ENCODE measurements at places on chromosomes 3 and 15. TPM values are rescaled to one million over a fixed set of nuclear protein-coding genes. Genes with fewer than 3 reads are reported as not detected.

DNA sequence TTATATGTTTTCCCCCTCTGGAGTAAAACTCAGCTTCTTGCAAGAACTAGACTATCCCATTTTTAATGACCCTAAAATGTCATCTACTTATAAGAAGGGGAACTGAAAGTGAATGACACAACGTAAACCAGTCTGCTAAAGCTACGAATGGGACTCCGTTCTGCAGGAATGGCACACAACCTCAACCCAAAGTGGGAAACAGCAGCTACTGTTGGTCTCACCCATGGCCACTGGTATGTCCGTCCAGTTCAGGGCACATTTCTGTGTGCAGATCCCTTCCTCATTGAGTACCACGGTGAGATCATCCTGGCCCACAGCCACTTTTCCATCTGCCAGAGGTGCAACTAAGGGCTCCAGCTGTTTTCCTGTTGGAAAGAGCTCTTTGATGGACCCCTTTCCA is 23.8 kb downstream of the VPS39 start:
- DNase-seq: no peak

- DNase-seq: peak; percentile 74
Observed at GRCh38 chr15:42273900-42274701, 868 bp upstream of the TMEM87A start.

SNUPN gene
- total RNA-seq: 22.8 TPM

DNA sequence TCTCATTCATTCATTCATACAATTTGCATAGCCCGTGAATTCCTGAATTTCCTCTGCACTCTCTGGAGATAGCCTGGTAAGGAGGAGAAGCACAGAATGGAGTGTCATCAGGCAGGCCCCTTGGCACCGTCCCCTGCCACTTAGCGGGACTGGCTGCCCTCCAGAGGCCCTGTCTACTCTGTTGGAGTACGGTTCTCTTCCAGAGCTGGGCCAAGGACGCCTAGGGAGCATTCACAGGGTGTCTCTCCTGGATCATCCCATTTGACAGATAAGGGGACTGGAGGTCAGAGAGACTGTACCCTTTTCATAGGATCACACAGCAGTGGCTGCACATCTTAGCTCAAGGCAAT is 48.0 kb downstream of the PTH1R start:
- DNase-seq: no peak

GRCh38 chr3:48619541-48620524 is 1.7 kb downstream of the TMEM89 start:
- DNase-seq: no peak

- DNase-seq: peak; percentile 41
Observed at GRCh38 chr3:125280668-125281361, 68.3 kb upstream of the SLC12A8 start.

DNA sequence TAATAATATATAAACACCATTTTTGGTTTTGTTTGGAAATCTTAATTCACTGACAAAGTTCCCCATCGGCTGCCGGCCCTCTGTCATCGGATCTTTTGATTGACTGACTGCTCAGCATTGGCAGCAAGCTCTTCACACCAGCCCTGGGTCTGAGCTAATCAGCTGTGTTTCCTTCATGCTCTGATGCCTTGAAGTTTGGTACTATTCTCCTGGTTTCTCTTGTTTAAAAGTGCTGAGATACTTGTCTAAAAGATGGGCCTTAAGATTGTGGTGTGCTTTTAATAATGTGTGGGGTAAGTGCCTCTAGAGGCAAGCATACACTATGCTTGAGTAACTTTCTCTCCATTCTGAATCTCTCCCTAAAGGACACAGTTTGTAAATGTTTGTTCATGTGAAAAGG is 415.5 kb upstream of the TPRG1 start:
- DNase-seq: no peak

OSTN gene
- total RNA-seq: not detected

GRCh38 chr15:84810073-84810840 is 6.9 kb upstream of the ALPK3 start:
- DNase-seq: peak; percentile 60

GPR87 gene
- total RNA-seq: not detected

DNA sequence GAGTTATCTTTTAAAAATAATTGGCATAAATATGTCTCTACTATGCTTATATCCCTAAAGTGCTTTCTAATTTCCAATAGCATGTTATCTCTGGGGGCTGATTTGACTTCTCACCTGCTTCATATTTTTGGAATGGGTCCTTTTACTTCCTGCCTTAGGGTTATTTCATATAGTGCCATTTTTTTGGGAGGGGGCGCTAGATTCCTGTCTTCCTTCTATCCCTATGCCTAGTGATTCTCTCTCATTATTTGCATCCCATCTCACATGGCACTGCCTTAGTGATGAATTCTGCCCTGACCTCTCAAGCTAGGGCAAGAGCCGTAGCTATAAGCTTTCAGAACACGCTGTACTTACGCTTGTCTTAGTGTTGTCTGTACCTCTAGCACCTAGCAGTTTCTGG is 150.3 kb upstream of the SLITRK3 start:
- no peak for DNase-seq

ILDR1 gene
- total RNA-seq: not detected

DNA sequence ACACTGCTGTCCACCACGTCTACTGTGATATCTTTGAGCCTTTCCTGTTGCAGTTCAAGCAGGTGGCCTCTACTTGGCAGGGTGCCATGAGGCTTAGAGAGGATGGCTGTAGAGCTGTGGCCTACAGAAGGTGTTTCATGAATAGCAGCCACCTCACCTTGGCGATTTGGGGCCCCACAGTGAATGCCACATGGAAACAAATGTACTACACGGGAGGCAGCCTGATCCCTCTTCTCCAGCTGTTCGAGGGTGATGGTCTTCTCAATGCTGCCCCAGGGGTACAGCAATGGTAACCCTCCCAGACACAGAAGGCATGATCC is 70.7 kb downstream of the FAM43A start:
- DNase-seq: no peak

TTLL13 gene
- not detected for total RNA-seq

DNA sequence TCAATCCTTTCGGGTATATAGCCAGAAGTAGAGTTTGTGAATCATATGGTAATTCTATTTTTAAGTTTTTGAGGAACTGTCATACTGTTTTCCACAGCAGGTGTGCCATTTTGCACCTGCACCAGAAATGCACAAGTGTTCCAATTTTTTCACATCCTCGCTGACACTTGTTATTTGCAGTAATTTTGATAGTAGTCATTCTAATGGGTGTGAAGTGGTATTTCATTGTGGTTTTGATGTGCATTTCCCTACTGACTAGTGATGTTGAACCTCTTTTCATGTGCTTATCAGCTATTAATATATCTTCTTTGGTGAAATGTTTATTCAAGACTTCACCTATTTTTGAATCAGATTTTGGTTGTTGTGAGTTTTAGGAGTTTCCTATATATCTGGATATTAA is 29.1 kb downstream of the GRM2 start:
- DNase-seq: no peak

DNA sequence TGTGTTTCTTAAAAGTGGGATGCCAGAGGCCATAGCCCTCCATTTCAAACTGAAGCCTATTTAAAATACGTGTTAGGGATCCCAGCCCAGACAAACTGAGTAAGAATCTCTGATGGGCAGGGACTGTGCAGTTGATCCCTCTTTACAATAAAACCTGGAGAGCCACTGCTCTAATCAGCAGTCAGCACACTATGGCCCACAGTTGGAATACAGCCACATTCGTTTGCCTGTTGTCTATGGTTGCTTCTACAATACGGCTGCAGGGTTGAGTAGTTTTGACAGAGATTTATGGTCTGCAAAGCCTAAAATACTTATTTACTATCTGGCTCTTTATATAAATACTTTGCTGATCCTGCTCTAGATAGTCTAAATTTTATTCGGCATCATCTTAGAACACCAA is 32.4 kb downstream of the TJP1 start:
- DNase-seq: no peak

GRCh38 chr3:4078903-4079302 is 224.3 kb upstream of the SETMAR start:
- no peak for DNase-seq

- no peak for DNase-seq
Observed at GRCh38 chr3:62159056-62159708, 214.2 kb downstream of the FEZF2 start.

GCSAM gene
- not detected for total RNA-seq

- no peak for DNase-seq
Observed at GRCh38 chr3:94500146-94500545, 437.3 kb downstream of the NSUN3 start.

GRCh38 chr3:99482191-99482590 is 156.2 kb upstream of the COL8A1 start:
- no peak for DNase-seq

DNA sequence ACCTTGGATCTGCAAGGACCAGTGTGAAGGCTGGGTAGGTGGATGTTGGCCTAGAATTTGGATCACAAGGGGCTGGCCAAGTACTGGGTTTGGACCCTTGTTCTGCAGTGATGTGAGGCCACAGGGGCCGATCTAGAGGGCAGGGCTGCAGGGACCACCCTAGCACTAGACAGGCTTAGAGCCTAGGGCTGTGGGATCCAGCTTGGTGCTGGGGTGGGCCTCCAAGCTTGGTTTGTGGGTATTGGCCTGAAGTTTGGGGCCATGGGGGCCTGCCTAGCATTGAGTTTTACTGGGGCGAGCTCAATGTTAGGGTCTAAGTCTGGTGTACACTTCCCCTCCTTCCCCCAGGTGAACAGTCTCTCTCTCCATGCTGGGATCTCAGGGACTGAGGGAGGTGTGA is 36.5 kb downstream of the UBE3A start:
- DNase-seq: no peak

TNFSF10 gene
- total RNA-seq: not detected

DNA sequence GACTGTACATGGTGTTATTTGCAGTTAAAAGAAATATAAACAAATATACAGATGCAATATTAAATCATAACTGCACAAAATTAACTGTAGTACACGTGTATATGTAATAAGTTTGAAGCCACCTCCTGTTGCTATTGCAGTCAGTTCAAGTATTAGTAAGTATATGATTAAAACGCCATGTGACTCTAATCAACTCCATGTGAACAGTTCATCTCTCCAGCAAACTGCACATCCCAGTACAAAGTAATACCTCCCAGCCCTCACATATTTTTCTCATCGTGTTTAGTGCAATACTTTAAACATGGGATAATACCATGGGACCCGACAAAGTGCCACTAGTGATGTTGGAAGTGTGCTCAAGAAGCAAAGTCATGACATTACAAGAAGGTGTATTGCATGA is 34.6 kb downstream of the PDCD10 start:
- DNase-seq: no peak

- no peak for DNase-seq
Observed at GRCh38 chr3:15496341-15496664, 25.2 kb downstream of the COLQ start.

SMAD6 gene
- total RNA-seq: 12.0 TPM

ITPR1 gene
- 5.3 TPM for total RNA-seq

BRK1 gene
- 171 TPM for total RNA-seq

- DNase-seq: peak; percentile 45
Observed at GRCh38 chr15:39854161-39854560, 65.9 kb downstream of the GPR176 start.

DNA sequence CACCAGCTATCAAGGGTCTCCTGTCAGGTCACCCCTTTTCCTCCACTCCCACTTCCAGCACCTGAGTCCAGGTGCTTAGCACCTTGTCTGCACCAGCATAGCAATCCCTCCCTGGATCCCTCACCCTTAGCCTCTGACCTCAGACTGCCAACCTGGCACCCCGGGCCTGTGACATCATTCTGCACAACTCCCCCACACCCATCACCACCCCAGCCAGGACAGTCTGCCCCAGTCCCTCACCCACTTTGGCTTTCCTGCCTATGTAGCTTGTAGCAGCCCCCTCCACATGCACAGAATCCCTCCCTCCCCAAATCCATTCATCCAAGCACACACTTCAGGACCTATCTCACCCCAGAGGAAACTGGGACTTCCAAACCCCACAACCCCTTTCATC is 819 bp upstream of the PLXNB1 start:
- DNase-seq: no peak

GRCh38 chr15:99102332-99103235 is 2.3 kb upstream of the SYNM start:
- DNase-seq: no peak

DNA sequence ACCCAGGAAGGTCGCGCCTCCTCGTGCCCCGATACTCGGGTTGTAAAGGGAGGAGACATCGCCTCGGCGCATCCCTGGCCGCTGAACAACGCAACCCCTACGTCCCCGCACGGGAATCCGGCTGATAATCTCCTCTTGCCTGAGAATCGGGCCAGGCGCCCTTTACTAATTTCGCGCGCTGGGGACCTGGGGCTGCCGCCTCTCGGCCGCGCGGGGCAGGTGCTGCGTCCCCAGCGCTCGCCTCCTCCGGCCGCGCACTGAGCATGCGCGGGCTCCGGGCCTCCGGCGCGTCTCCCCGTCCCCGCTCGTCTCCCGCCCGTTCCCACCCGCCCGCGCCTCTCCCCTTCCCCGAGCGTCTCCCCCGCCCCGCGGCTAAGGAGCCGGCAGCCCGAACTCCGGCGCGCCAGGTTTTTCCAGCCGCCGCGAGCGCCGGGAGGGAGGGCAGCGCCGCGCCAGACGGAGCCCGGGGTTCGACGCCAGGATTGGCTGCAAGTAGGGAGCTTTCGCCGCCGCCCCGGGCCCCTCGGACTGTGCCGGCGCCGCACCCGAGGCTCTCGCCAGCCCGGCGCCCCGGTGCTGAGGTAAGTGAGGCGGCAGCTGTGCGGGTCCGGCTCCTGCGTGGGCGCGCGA is at the start of gene CNTN4:
Gene CNTN4 (plus strand): TSS at position 469 of the 630 bp plus-strand sequence.
- no peak for DNase-seq

All from HFFc6 (cell line).